ENCODE measurements at places on chromosomes 16 and 17. TPM values are rescaled to one million over a fixed set of nuclear protein-coding genes. Genes with fewer than 3 reads are reported as not detected.

- DNase-seq, result no peak
Observed at GRCh38 chr16:89142474-89143195, 28.9 kb upstream of the CDH15 start.

DNA sequence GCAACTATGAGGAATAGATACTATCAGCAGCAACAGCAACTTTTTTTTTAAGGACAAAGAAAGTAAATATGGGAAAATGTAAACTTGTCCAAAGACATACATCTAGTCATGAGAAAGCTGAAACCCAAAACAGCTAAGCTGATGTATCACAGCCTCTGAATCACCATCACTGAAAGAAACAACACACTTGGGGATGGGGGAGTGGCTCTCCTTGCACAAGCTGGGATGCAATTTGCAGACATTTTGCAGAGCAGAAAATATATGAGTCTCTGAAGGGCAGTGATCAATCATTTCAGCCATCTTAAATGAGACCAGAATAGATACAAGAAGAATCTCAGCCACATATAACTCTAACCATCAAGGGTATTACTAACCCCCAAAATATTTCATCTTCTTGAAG lies 79.1 kb downstream of the GRIN2A start:
- no peak for DNase-seq

The CIBAR2 gene
- total RNA-seq, result not detected

The IL17C gene
- not detected for total RNA-seq

GRCh38 chr17:72498364-72499210 lies 377.8 kb downstream of the SOX9 start:
- no peak for DNase-seq

DNA sequence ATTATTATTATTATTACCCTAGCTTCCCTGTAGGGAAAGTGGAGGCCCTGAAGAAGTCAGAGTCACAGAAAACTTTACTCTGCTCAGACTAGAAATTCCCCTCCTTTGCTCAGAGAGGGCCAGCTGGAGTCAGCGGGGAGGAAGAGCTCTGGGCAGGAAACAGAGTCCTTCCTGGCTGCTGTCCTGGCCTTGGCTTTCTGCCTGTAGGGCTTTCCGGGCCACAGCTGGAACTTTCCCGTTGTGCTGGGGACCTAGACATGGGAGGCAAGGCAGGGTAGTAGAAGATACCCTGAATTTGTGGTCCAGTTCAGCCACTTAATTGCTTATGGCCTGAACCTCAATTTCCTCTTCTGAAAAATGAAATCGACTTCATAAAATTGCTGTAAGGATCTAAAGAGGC lies 14.0 kb upstream of the CCL2 start:
- no peak for DNase-seq

GRCh38 chr17:76234354-76234679 lies 6.0 kb downstream of the RNF157 start:
- no peak for DNase-seq

All from activated CD4-positive, alpha-beta T cell treated with anti-CD3 and anti-CD28 coated beads for 36 hours (primary cell).